ENCODE measurements at places on chromosomes 13 and 19.
A peak's percentile ranks its signal among the peaks of the same experiment; 100 is the strongest.

GRCh38 chr13:39038569-39039030, 344 bp downstream of the NHLRC3 start:
- peak; percentile 23 for DNase-seq

- no peak for DNase-seq
Measured at GRCh38 chr13:68834375-68834774, 1273.3 kb upstream of the ATXN8OS start.

- DNase-seq = peak; percentile 48
Measured at GRCh38 chr19:42228641-42229040, 8.5 kb downstream of the ZNF526 start.

GRCh38 chr19:42184401-42184861, 33.0 kb downstream of the DEDD2 start:
- peak; percentile 80 for DNase-seq

DNA sequence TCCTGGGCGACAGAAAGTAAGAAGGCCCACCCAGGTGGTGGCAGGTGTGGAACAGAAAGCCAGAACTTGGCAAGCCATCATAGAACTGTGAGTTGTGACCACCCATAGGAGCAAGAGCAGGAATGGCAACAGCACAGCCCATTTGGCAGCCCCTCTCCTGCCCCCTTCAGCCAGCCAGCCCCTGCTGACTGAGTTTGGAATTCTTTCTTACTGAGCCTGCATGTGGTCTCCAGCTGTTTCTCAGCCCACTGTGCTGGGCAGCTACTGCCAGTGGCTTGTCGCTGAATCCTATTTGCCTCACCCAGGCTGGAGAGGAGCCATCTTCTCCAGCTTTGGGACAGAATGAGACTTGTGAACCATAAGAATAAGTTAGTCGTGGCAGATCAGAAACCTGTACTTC, 28.3 kb downstream of the CNMD start:
- no peak for DNase-seq

DNA sequence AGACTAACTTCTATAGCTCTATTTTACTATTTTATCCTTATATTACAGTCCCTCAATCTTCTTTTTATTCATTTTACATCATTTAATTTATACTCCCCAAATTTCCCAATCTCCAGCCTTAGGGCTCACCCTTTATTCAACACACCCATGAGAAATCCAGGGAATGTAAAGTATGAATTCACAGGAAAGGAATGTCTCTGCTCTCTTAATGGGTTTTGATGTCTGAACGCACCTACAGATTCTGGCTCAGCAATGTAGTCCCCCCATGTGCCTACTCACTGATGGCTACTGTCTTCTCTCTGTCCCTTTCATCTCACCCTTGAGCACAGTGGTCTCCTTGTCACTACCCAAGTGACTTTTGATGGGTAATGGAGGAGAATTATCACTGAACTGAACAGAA, 32.8 kb downstream of the TNFSF13B start:
- no peak for DNase-seq

DNA sequence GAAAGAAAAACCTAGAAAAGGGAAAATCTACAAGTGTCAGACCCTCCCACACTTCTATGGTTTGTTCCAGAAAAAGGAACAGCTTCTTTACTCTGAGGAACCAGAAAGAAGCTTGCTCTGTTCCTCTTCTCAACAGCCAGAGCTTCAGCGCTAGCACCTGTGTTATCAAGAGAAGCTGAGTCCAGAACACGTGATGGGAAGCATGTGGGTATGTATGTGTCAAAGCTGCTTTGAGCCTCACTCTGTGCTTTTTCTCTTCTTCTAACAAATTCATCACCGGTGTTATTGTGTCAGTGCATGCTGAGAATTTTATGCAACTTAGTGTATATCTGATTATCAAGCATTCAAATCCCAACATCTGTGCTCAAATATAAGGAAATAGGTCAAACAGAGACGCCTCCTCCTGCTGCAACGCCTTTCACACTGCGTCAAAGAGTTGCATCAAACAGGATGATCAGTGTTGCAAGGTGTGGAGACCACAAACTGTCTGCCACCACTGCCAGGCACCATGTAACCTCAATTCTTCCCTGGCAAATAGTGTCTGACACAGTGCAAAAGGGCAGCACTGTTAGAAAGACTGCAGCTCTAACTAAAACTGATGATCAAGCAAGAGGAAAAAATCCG, 83.9 kb downstream of the LRRC63 start:
- DNase-seq = no peak

DNA sequence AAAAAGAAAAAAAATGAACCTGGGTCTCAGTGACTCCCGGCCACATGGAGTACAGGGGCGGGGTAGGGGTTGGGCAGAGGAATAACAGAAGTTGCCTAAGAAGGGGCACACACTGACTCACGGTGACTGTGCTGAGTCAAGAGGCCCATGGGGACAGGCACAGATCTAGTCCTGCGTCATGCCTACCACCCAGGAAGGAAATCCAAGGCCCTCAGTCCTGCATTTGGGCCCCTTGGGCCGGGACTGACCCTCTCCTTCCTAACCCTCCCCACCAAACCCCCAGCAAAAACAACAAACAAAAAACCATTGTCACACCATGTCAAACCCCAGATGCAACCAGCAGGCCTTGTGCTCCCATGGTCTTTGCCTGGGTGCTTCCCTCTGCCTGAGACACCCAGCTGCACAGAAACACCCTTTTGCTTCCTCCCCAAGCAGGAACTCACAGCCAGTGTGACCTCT, 9.6 kb upstream of the NOTCH3 start:
- DNase-seq = peak; percentile 8
